ENCODE measurements at places on chromosomes 12 and 14. TPM values are rescaled to one million over a fixed set of nuclear protein-coding genes. Genes with fewer than 3 reads are reported as not detected.
A peak's percentile ranks its signal among the peaks of the same experiment; 100 is the strongest.

- no peak for DNase-seq
Measured at GRCh38 chr14:58535044-58535443, 102.7 kb upstream of the DACT1 start.

DNA sequence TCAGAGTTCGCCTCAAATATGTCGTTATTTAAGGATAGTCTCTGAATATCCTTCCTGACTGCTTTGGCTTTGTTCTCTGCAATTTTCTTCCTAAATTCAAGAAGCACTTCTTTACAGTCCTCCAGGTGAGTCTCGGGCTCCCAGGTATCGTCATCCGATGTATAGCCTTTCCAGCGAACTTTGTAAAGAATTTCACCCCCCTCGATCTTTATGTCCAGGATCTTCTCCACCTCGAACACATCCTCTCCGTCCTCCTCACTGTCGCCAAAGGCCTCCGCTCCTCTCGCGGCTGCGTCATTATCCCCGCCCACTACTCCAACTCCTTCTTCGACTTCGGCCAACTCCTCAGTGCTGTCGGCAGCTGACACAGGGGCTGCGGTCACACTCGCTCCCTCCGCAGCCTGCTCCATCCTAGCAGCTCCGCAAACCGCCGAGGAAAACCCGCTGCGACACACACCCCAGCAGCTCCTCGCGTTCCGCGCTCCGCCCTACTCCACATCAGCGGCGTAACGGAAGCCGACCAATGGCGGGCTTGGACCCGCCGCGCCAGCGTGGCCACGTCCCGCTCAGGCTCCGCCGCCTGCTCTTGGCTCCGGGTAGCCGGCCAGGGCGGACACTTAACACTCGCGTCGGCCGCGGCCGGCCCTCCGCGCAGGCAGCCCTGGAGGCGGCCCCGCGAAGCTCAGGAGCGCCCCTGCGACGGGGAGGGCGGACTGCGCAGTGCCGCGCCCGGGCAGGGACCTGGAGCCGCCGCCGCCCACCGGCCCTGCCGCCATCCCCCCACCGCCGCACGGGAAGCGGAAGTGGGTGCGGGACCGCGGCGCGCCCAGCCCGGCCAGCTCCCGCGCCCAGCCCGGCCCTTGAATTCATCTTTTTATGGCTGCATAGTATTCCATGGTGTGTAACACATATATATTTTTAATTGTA is 4.1 kb downstream of the CD163L1 start:
- peak; percentile 44 for DNase-seq

GRCh38 chr14:96215452-96216244 is 11.0 kb downstream of the BDKRB2 start:
- no peak for DNase-seq

DNA sequence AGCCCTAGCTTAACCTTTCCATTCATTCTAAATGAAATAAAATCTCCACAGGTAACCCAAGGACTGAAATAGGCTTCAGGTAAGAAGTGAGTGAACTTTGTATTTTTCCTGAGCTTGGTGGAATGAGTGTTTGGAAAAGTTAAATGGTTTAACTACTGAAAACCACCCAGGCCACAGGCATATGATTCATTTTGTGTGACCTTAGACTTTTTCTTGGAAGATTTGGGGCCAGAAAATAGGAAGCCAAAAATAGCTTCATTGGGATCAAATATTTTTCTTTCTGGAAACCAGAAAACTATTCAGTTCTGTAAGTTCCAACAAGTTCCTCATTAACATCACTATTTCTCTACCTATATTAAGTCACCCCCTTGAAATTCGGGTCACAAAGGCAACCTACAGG is 212.6 kb downstream of the PCNX1 start:
- DNase-seq, result no peak

- DNase-seq, result no peak
Measured at GRCh38 chr12:54196396-54196795, 7.6 kb upstream of the SMUG1 start.

DNA sequence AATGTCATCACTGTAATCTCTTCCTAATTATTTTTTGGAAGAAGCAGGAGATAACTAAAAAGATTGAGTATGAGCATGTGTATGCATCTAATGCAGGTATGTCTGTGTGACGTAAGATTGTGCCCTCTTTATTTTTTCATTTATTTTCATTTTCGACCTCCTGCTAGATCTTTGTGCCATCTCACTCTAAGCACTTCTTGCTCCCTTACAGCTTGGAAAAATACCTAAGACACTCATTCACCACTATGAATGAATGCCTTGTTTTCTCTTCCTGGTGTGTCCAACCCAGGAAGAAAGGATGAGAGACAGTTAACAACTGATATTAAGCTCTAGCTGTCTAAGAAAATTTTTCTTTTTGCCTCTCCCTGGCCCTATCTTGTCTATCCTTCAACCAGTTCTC is 76.8 kb upstream of the CISTR start:
- DNase-seq, result no peak

DNA sequence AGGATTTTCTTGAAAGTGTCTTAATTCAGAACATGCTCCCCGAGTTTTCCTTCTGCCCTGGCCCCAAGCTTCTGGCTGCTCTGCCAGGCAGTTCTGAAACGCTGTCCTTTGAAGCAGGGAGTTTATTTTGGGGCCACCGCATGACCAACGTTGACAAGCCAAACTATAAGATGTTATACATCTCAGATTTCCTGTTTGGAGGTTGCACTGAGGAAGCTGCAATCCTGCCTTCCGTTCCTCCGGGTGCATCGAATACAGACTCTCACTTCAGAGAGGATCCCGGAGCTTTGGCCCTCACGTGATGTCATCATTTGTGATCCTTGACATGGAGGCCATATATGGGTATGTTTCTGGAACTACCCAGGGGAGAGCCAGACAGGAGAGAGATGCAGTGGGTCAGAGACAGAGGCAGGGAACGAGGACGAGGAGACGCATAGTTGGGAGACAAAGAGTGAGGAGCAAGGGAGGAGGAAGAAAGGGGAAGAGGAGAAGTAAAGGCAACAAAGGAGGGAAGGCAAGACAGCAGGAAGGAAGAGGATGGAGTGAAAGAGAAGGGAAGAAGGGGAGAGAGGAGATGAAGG is at the start of gene ASB2:
Gene ASB2 (minus strand): TSS at position 94 of the 581 bp plus-strand sequence. CDS start 12,031 bp downstream, outside the sequence.
- DNase-seq, result peak; percentile 18

DNA sequence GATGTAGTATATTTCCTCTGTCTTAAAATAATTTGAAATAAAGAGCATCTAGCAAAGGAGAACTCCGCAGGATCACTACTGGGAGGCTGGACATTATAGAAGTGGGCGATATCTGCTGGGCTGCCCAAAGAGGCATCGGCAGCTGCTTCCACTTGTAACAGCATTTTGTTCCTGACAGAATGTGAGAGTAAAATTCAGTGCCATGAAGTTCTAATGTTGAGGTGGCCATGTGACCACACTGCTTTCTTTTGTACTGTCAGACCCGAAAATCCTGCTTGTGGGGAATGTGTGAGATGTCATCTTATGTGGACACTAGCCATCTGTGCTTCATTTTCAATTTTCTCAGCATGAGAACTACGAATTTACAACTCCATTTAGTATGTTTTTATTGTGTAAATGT is 151.9 kb downstream of the ACSS3 start:
- DNase-seq, result no peak

- DNase-seq, result no peak
Measured at GRCh38 chr12:75361408-75361807, 26.9 kb downstream of the GLIPR1L1 start.

- no peak for DNase-seq
Measured at GRCh38 chr14:65805113-65805473, 392.6 kb downstream of the FUT8 start.

DNA sequence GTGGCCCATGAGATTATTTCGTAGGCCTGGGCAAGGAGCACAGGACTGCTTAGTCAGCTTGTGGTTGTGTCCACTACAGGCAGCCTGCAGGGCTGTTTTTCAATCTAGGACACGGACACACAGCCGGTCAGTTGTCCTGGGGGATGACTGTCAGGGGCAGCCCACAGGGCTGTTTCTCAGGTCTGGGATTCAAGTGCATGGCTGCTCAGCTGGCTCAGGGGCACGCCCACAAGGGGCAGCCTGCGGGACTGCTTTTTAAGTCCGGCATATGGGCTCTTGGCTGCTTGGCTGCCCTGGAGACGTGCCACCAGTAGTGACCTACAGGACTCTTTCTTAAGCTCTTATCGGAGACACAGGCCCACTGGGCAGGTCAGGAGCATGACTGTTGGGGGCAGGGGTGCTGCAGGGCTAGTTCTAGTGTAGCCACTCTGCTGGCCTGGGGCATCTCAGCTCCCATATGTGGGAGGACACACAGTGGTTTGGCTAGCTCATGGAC is 26.6 kb upstream of the GTF2A1 start:
- DNase-seq, result no peak

- DNase-seq, result no peak
Measured at GRCh38 chr14:72788255-72788654, 105.6 kb downstream of the DPF3 start.

- DNase-seq, result no peak
Measured at GRCh38 chr12:95857799-95858198, 953 bp upstream of the SNRPF start.

DNA sequence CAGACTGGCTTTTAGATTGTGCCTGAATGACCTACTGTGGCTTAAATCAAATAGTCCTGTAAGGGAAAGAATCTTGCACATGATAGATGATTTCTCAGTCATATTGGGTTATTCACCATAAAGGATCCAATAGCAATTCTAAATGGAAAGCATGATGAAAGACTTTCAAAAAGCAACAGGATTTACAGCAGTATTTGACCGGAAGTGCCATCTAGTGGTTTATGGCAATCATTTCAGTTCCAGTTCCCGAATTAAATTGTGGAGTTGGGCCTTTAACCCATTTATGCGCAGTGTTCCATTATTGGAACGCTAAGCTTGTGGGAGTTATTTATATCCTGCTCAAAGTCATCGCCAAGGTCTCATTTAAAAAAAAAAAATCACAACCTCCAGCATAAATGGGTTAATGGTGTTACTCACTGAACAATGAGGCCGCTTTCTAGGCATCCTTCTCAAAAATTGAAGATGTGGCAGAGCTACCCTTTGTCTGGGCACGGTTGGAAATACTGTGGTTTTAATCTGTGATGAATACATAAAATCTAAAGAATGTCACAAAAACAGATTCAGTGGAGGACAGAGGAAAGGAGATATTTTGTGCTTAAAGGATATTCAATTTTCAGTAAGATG is 60.8 kb upstream of the REP15 start:
- no peak for DNase-seq

DNA sequence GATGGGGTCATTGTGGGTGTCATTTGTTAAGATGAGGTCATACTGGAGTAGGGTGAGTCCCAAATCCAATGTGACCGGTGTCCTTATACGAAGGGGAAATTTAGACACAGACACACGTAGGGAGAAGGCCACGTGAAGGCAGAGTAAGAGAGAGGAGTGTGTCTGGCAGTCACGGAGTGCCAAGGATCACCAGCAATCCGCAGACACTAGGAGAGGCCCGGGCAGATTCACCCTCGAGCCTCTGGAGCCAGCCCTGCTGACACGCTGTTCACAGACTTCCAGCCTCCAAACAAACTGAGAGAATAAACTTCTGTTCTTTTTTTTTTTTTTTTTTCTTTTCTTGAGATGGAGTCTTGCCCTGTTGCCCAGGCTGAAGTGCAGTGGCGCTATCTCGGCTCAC is 24.9 kb downstream of the BRI3BP start:
- DNase-seq, result no peak

DNA sequence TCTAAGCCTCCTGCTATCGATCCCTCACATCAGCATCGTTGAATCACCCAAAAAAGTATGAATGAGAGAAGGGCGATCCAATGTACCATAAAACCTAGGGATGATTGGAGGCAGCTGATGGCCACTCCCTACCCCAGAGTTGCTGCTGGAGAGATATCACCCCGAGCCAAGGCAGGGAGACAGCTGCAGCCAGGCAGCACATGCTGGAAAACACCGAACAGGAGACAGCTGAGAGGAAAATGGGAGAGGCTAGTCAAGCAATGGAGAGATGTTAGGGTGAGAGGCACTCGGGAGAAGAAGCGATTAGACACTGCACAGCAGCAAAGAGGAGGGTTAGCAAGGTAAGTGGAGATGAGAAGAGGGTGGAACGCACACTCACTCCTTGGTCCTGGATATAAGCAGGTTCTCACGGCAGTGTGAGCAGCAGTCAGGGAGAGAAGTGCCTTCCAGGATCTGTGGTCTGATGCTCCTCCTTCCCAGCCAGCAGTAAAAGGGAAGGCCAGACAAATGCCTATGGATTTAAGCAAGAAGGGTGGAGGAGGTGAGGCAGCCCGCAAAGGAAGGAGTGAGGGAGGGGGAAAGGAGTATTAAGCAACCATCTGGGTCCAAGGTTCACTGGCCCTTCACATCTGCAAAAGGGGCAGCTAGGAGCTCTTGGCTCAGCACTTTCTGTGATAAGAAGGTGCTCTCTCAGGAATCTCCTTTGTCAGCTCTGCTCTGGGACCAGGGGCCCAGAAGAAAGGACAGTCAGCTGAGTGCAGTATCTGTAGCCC is at the start of gene SLC7A7:
Gene SLC7A7 (minus strand): TSS at position 495 of the 773 bp plus-strand sequence. CDS start 2,037 bp downstream, outside the sequence.
- no peak for DNase-seq

DNA sequence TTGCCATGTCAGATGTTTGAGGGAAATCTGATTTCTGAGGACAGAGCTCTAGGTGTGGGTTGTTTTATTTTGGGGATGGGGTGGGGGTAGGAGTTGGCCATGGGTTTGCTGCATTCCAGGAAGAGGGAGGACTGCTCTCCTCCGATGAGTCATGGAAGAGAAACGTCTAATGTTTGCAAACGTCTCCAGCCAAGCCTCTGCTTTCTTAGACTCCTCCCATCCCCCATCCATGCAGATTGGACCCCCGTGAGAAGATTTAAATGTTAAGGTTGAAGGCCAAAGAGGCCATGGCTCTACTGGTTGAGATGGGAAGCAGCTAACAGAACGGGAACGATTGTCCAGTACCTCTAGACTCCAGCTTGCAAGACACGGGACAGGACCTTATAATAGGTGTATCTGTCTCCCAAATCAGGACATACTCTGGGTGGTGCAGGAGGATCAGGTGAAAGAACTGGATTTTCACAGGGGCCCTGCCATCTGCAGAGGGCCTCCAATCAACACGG is 11.4 kb upstream of the ATP2A2 start:
- DNase-seq, result no peak

- no peak for DNase-seq
Measured at GRCh38 chr14:93544212-93544611, 113.5 kb downstream of the UNC79 start.

GRCh38 chr12:103821773-103822172 is 19.3 kb downstream of the NT5DC3 start:
- DNase-seq, result no peak

ACSM4 gene
- not detected for total RNA-seq

SERPINA4 gene
- total RNA-seq, result not detected

CCDC196 gene
- total RNA-seq, result 0.98 TPM

ITPK1 gene
- 152 TPM for total RNA-seq

COQ5 gene
- total RNA-seq, result 22.8 TPM

CRIP1 gene
- total RNA-seq, result 144 TPM

SOAT2 gene
- total RNA-seq, result not detected

PLEKHD1 gene
- 0.14 TPM for total RNA-seq

Data from mucosa of descending colon (tissue), 3 donors.